ENCODE measurements at places on chromosomes 12 and 14.

- no peak for DNase-seq
These were observed 287.4 kb downstream of the SYT1 start for GRCh38 chr12:79151956-79152355.

DNA sequence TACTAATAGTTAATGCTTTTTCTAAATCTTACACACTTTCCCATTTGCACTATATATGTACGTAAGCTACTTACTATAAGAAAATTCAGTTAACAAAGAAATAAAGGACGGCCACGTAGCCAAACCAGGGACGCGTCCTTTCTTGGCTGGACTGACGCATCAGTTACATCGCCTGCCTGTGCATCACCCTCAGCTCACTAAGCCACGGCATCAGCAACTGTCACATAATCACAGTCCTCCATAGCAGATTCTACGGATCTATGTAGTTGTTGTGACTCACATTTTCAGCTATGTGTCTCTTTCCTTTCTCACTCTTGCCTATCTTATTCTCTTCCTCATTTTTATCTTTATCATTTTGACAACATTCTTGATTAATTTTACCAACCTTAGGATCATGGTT is 38.1 kb upstream of the C12orf50 start:
- DNase-seq: no peak

DNA sequence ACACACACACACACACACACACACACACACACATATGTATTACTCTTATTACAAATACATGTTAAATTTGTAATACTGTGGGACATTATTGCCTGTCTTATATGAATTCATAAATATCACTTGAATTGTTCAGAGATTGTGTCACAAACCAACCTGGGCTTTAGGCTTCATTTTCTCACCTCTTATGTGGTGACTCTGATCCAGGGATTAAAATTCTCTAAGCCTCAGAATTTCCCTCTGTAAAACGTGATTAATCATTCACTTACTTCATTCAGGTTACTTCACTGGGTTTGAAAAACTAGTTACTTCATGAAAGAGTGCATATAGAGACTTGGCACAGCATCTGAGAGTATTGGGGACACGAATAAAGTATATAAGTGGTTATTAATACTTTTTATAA is 240.3 kb upstream of the PDZRN4 start:
- DNase-seq: no peak

DNA sequence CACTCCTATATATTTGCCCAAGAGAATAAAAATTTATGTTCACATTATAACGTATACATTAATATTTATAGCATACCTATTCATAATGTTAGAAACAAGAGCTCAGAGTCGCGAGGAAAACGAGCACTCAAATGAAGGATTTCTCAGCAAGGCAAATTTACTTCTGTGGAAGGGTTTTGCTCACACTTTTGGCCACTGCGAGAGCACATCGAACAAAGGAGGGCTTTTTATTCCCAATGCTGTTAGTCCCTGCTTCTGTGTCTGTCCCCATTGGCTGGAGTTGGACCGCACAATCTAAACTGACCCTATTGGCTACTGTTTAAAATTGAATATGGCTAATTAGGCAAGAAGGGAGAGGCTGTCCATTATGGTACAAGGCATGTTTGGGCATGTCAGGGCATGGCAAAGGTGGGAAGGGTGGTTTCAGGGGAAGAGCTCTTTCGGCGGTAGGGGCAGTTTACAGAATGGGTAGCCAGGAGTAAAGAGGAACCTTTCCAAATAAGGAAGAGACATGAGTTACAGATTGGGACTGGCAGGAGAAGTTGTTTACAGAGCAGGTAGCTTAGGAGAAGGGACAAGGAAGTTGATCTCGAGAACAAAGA is 702.9 kb downstream of the TRHDE start:
- no peak for DNase-seq

GRCh38 chr12:116278667-116279066 is 1.2 kb upstream of the MED13L start:
- DNase-seq: no peak

DNA sequence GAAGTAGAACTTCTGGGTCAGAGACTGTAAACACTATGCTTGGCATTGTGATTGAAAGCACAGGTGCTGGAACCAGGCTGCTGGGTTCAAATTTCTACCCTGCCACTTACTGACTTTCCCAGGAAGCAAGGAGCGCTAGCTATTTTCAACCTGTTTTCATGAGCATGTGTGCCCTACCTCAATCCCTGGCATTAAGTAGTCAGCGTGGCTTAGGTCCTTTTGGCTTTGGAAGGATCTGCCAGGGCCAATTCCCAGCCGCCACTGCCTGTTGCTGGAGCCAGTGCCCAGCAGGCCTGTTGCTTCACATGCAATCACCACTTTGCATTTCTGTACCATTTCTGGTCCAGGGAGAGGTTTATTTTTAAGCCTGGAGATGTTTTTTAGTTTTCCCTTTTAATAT is 196.3 kb downstream of the TRHDE start:
- DNase-seq: no peak

- no peak for DNase-seq
These were observed 477.1 kb upstream of the CCDC196 start for GRCh38 chr14:66009089-66009488.

DNA sequence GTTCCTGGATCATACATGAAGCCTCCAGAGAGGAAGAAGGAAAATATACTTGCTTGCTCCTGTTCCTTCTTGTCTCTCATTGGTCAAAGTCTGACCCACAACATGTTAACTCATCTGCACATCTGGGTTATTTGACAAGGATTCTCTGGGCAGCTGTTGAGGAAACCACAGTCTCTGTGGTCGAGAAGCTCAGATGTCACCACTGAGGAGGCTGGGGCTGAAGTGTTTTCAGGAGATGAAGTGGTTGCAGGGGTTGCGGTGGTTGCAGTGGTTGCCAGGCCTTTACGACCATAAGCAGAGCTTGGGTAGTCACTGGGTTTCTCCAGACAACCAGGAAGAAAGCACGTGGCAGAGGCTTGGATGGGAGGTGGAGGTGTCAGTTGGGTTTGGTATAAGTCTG is 265.0 kb upstream of the LRIG3 start:
- no peak for DNase-seq

DNA sequence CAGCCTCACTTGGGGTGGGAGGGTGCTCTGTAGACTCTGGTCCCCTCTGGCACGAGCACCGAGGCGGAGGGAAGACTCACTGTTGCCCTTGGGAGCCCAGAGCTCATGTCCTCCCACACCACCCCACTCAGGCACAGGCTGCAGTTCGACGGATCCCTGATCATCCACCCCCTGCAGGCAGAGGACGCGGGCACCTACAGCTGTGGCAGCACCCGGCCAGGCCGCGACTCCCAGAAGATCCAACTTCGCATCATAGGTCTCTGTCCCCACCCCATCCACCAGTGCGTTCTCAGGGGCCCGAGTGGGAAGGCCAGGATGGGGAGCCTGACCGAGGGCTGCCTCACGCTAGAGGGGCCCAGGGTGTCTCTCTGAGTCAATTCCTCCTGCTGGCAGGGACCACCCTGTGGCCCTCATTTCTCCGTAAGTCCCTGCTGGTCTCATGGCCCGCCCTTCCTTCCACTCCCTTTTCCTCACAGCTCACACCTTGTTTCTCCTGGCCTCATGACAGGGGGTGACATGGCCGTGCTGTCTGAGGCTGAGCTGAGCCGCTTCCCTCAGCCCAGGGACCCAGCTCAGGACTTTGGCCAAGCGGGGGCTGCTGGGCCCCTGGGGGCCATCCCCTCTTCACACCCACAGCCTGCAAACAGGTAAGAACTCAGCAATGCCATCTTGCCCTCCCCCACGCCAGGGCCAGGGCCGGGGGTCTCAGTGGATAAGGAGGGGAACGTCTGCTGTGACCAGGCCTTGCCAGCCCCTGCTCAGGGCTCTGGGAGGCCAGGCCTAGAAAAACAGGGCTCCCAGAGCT is 27.0 kb downstream of the PAPLN start:
- DNase-seq: no peak

DNA sequence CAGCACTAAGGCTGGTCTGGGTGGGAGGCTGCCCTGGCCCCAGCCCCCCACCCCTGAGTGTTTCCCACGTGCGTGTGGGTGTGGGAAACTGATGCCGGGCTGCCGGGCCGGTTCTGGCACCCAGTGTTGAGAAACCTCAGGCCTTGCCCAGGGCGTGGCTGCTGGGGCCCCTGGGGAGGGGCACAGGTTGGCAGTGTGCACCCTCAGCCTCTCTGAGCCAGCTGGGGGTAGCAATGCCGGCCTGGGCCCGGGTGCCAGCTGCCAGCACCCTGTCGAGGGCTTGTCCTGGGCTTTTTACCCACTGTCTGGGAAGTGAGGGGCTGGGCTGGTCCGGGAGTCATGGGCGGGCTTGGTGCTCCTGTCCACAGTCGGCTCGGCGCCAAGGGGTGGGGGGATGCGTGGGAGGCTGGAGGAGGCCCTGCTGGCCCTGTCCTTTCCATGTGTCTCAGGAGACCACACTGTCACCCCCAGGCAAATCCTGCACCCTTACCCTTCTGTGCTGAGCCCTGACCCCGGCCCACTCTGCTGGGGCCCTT is 15.7 kb downstream of the ASPG start:
- no peak for DNase-seq

- no peak for DNase-seq
These were observed 13.2 kb downstream of the KCNH5 start for GRCh38 chr14:63032076-63032475.

GRCh38 chr14:71143381-71144290 is 236.4 kb downstream of the PCNX1 start:
- no peak for DNase-seq

GRCh38 chr12:87870061-87870460 is 159.1 kb downstream of the C12orf50 start:
- no peak for DNase-seq

- no peak for DNase-seq
These were observed 24.0 kb upstream of the OR10P1 start for GRCh38 chr12:55612646-55613045.

DNA sequence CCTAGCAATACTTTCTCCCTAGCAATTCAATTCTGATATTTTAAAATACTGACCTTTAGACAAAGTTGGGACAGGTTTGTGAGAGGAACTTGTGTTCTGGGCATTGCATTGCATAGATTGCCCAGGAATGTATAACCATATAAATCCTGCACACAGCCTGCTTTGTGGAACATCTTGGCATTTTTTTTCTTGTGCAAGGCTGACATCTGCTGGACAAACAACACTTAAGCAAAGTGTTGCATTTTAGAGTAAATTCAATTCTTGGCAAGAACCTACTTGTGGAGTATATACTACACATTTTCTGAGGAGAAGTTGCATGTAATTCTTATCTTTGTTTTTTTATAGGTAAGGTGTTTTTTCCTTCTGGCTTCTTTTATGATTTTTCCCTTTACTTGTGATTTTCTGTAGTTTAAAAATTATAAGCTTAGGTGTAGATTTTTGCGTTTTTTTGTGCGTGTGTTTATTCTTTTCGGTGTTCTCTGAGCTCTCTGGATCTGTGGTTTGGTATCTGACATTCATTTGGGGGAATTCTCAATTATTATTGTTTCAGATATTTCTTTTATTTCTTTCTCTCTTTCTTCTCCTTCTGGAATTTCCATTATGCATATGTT is 26.4 kb downstream of the TESPA1 start:
- no peak for DNase-seq

DNA sequence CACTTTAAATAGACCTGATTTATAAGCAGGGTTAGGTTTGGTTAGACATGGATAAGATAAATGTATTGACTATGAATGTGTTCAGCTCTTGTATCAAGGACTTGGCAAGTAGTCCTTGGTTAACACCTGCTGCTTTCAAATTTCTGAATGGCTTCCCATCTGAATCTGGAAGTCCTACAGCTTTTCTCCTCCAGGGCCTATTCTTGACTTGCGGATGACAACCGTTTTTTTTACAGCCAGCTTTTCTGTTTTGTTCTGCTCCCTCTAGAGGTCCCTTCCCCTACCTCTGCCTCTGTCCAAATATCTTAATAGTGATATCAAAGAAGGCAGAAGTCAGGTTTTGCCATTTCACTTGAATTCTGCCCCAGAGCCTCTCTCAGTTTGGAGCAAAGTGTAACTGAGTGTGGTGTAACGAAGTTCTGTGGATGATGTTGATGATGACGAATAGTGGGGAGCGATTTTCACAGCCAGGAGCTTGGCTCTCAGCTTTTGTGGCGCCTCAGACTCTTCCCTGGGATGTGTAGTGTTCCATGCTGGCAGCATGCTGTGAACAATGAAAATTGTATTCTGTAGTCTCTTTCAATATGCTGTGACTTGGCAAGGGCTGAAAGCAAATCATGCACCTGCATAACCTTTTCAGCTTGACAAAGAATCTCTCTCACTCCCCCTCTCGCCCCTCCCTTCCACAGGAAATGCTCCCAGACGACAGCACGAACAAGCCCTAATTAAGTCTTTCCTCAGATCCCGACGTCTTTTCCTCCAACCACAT is 5.0 kb upstream of the SLC4A8 start:
- no peak for DNase-seq

GRCh38 chr14:98122527-98122926 is 1149.5 kb downstream of the BCL11B start:
- DNase-seq: no peak

- no peak for DNase-seq
These were observed 405.6 kb downstream of the GLT1D1 start for GRCh38 chr12:129258781-129259318.

DNA sequence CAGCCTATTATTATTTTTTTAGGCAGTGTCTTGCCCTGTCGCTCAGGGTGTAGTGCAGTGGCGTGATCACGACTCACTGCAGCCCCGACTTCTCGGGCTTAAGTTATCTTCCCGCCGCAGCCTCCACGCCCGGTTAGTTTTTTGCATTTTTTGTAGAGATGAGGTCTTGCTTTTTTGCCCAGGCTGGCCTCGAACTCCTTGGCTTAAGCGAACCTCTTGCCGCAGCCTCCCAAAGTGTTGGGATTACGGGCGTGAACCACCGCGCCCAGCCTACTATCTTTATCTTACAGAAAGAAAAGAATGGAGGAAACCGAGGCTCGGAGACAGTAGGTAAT is 507 bp upstream of the PTPN11 start:
- DNase-seq: no peak

DNA sequence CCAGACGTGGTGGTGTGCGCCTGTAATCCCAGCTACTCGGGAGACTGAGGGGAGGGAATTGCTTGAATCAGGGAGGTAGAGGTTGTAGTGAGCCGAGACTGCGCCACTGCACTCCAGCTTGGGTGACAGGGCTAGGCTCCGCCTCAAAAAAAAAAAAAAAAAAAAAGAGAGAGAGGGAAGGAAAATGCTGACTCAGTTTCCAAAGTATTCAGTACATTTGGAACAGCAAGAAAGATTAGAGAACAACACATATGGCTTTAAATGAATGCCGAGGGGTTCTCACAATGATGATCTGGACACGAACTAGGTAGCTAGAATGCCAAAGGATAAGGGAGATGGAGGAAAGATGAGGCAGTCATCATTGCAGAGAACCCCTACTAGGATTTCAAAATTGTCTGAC is 97.4 kb downstream of the NAV3 start:
- DNase-seq: no peak

DNA sequence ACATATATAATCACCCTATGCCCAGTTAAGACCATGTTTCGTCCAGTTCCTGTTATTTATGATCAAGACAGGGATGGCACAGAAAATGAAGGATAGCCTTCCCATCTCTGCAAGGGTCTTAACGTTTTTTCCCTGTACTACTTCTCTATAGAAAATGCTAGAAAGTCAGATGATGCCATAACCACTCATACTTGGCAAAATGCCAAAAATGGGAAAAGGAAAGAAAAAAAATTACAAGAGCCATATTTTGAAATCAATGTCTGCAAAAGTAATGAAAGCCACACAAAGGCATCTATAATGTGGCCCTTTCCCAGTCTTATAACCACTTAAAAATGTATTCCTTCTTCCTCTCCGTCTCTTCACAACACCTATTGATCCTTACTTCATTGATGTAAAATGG is 1.8 kb upstream of the MYL6B start:
- no peak for DNase-seq

GRCh38 chr12:124445826-124446225 is 121.6 kb downstream of the NCOR2 start:
- no peak for DNase-seq
